ENCODE measurements at places on chromosomes 7 and 10.

GRCh38 chr7:44238116-44238695 is 37.4 kb downstream of the YKT6 start:
- no peak for DNase-seq

DNA sequence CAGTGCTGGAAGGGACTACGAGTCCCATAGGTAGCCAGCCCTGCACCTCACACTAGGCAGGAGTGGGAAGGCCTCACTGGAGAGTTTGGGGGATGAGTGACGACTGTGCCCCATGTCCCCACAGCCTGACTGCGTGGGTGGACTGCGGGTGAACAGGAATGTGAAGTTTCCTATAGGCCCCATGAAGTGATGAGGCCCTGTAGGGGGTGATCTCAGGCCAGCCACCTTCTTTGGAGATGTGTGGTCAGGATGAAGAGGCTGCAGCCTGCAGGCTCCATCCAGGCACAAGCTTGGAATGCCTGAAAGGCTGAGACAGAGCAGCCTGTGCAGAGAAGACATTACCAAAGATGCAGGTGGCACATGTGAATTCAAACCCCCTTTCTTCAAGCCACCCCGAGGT is 94.9 kb downstream of the CPXM2 start:
- no peak for DNase-seq

- DNase-seq: no peak
Measured at GRCh38 chr7:6709808-6710207, 3.1 kb upstream of the ZNF12 start.

DNA sequence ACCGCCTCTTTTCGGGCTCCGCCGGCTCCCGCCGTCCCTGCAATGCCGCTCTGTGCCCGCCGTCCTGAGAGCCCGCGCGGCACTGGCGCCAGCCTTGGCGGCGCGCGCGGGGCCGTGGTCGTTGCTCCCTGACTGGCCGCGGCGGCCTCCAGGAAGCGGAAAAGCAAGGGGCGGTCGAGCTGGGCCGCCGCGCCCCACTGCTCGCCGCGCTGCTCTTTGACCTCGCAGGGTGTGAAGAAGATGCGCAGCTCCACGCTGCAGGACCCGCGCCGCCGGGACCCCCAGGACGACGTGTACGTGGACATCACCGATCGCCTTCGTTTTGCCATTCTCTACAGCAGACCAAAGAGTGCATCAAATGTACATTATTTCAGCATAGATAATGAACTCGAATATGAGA is at the start of gene CDC14C:
TSS of gene CDC14C (plus strand) at position 115 of the 400 bp plus-strand sequence. CDS start at position 241, 126 bp downstream.
- DNase-seq: no peak

- DNase-seq: no peak
Measured at GRCh38 chr7:130154501-130155317, 50.5 kb downstream of the TMEM209 start.

DNA sequence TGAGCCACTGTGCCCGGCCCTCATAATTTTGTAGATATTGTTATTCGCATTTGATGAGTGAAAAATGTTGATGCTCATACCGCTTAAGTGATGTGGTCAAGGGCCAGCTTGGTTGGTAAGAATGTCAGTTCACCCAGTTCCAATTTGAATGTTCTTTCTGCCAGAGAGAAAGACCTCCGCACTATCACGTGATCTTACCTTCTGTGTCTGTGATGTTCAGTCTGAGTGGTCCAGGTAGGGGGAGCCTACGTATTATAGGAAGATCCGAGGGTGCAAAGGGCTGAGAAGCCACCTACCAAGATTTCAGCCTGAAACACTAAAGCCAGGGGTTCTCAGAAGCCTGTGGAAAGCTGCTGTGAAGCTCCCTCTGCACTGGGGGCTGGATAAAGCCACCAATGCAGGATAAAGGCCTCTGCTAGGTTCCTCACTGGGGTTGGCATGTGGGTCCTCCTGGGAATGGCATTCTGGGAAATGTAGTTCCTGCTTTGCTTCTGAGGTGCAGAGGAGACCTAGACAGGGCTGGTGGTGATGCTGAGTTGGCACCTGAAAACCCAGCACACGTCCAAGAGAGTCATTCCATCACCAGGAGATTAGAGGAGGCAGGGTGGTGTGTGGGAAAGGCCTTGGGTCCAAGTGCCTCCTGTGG is 64.7 kb upstream of the AOAH start:
- no peak for DNase-seq

GRCh38 chr7:151289891-151290290 is 41.4 kb upstream of the SMARCD3 start:
- DNase-seq: no peak

DNA sequence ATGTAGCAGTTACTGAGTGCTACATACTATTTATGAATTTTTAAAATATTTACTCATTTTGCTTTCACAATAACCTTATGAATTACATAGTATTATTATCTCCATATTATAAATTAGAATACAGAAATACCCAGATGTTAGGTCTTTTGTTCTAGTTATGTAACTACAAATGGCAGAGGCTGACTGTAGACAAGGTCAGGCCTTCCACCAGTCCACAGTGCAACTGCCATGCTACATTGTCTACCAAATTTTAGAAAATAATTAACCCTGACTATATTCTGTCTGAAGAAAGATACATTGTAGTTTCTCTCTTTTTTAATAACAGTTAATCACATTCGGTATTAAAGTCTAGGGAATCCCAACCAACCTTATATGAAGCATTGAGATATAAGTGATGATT is 280.9 kb downstream of the MALRD1 start:
- DNase-seq: no peak

- DNase-seq: no peak
Measured at GRCh38 chr10:130923596-130923995, 387.9 kb downstream of the TCERG1L start.

- DNase-seq: no peak
Measured at GRCh38 chr10:7606951-7607404, 59.8 kb downstream of the ITIH5 start.

DNA sequence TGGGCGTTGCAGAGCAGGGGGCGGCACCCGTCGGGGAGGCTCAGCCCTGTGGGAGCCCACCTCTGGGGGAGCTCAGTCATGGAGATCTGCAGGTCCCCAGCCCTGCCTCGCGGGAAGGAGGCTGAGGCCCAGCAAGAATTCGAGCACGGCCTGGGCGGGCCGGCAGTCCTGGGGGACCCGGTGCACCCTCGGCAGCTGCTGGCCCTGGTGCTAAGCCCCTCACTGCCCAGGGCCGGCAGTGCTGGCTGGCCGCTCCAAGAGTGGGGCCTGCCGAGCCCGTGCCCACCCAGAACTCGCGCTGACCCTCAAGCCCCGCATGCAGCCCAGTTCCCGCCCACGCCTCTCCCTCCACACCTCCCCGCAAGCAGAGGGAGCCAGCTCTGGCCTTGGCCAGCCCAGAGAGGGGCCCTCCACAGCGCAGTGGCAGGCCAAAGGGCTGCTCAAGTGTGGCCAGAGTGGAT is 76.2 kb downstream of the TMEM26 start:
- DNase-seq: no peak

GRCh38 chr7:55133630-55134358 is 115.0 kb downstream of the EGFR start:
- peak; percentile 91 for DNase-seq

GRCh38 chr7:125383324-125383723 is 453.7 kb upstream of the POT1 start:
- no peak for DNase-seq

- no peak for DNase-seq
Measured at GRCh38 chr7:98619450-98620321, 2.6 kb downstream of the NPTX2 start.

- no peak for DNase-seq
Measured at GRCh38 chr7:22672846-22673680, 53.9 kb upstream of the IL6 start.

DNA sequence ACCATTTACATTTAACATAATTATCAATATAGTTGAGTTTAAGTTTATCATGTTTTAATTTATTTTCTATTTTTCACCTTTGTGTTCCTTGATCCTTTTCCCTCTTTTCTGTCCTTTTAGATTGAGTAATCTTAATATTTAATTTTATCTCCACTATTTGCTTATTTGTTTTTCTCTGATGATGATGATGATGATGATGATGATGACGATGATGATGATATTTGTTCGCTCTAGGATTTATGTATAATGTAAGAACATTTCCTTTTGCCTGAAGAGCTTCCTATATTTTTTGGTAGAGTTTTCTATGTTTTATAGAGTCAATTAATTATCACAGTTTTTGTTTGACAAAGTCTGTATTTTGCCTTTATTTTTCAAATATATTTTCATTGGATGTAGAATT is 104.2 kb downstream of the GLRX3 start:
- DNase-seq: no peak

DNA sequence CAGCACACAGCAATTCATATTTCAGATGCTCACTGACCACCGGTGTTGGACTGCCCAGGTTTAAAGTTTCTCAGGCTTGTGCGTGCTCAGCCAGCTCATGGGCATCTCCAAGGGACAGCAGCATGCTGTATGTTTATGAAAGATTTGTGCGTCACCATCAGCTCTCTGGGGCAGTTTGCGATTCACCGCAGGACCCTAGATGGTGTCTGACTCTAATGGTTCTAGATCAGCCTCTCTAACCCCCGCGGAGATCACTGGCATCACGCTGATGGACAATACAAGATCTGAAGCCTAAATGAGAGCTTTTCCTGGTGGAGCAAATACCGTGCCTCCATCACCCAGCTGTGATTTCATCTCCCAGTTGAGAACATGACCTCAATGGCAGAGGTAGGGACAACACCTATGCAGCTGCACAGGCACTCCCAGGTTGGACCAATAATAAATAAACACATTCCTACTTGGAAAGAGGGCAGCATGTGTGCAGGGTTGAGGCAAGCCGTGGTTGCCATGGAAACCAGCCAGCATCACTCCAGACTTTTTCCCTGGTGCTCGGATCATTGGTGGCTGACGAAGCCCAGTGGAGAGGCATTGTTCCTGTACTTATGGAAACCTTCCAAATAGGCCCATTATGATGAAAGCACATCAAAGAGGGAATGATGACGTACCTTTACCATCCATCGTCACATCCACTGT is 253.6 kb downstream of the KCNMA1 start:
- DNase-seq: no peak

GRCh38 chr7:129959471-129960203 is 6.9 kb upstream of the UBE2H start:
- no peak for DNase-seq

DNA sequence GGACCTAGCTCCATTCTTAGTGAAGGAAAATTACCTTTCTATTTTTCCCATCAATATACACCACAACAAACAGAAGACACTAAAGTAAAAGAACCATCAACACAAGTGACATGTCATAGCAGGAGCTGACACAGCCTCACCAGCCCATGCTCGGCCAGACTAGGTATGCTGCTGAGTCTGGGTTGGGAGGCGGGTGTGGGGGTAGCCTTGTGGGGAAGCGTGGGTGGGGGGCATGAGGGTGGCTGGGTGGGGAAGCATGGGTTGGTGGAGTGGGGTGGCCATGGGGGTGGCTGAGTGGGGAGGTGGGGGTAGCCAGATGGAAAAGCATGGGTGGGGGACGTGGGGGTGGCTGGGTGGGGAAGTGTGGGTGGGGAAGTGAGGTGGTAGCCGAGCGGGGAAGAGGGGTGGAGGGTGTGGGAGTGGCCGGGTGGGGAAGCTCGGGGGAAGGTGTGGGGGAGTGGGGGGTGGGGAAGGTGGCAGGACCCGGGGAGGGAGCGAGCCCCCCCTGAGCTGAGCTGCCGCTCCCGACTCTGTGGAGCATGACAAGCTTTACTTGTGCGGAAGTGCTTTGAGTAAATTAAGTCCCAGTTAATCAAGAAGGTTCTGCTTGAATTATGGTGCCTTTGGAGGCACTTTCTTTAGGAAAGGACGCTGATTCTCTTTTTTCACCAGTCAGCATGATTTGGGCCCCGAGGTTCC is 294.6 kb upstream of the ZNF32 start:
- no peak for DNase-seq
